Epithelial cell of proximal tubule (primary cell): ENCODE measurements at places on chromosomes 11 and 22. TPM values are rescaled to one million over a fixed set of nuclear protein-coding genes. Genes with fewer than 3 reads are reported as not detected.
A peak's percentile ranks its signal among the peaks of the same experiment; 100 is the strongest.

The HDHD5 gene
- 67.1 and 76.2 TPM in 2 replicates for total RNA-seq

The CDPF1 gene
- 7.0 and 10.3 TPM in 2 replicates for total RNA-seq

The ANGPTL5 gene
- total RNA-seq: not detected in 2 replicates

DNA sequence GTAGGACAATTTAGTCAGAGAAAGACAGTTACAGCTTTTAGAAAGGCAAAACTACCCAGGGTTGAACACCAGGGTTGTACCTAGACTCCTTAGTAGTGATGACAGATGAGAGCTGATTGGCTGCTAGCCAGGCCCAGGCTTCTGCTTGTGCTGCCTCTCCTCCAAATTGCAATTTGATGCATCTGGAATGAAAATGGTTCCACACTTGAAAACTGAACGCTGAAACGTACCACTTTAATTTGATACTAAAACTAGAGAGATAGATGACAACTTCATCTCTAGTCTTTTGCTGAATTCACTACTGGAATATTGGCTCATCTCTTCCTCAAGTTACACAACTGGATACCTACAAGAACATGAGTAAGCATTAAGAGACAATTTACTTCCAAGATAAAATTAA is 19.2 kb upstream of the FNBP4 start:
- DNase-seq: no peak

DNA sequence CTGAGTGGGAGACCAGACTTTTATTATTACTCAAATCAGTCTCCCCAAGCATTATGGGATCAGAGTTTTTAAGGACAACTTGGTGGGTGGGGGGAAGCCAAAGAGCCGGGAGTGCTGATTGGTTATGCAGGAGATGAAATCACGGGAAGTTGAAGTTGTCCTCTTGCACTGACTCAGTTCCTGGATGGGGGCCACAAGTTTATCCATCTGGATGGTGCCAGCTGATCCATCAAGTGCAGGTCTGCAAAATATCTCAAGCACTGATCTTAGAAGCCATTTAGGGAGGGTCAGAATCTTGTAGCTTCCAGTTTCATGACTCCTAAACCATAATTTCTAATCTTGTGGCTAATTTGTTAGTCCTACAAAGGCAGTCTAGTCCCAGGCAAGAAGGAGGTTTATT is 53.5 kb upstream of the LMO1 start:
- DNase-seq: no peak

- DNase-seq: no peak
Measured at GRCh38 chr22:22728382-22728781, 84.0 kb downstream of the GGTLC2 start.

- DNase-seq: no peak
Measured at GRCh38 chr11:57637626-57638004, 12.1 kb downstream of the YPEL4 start.

DNA sequence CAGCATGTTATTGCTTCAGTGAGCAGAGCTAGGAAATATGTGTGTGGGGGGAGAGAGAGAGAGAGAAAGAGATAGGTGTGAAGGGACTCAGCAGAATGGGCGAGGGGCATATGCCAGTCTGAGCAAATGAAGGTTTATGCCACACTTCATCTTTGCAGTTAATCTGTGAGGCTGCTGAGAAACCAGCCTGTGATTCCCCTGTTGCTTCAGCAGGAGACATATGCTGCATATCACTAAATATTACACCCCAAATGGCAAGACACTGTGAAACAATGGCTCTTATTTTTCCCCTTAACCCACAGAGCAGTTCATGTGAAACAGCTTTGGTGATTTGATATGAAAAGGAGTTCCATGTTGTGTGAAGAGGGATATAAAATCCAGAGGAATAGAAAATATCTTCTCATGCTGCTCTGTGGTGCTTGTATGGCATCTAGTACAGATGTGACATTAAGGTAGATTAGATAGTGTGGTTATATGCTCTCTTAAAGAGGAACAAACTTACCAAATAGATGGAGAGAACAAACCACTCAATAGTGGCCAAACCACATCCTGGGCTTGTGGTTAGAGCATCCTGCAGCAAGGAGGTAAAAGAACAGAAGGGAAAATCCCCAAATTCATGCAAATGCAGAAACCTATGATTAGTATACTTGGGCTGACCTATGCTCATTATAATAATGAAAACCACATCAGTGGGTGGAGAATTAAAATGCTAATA is 864.2 kb downstream of the FAM181B start:
- DNase-seq: no peak

DNA sequence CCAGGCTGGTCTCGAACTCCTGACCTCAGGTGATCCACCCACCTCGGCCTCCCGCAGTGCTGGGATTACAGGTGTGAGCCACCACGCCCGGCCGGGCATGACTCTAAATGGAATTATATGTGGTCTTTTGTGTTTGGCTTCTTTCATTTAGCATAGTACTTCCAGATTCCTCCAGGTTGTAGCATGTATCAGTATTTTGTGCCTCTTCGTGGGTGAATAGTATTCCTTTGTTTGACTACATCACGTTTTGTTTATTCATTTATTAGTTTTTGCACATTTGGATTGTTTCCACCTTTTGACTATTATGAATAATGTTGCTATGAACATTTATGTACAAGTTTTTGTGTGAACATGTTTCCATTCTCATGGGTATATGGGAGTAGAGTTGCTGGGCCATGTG is 24.4 kb downstream of the QSER1 start:
- no peak for DNase-seq

- no peak for DNase-seq
Measured at GRCh38 chr11:2156416-2157182, 4.4 kb downstream of the INS start.

DNA sequence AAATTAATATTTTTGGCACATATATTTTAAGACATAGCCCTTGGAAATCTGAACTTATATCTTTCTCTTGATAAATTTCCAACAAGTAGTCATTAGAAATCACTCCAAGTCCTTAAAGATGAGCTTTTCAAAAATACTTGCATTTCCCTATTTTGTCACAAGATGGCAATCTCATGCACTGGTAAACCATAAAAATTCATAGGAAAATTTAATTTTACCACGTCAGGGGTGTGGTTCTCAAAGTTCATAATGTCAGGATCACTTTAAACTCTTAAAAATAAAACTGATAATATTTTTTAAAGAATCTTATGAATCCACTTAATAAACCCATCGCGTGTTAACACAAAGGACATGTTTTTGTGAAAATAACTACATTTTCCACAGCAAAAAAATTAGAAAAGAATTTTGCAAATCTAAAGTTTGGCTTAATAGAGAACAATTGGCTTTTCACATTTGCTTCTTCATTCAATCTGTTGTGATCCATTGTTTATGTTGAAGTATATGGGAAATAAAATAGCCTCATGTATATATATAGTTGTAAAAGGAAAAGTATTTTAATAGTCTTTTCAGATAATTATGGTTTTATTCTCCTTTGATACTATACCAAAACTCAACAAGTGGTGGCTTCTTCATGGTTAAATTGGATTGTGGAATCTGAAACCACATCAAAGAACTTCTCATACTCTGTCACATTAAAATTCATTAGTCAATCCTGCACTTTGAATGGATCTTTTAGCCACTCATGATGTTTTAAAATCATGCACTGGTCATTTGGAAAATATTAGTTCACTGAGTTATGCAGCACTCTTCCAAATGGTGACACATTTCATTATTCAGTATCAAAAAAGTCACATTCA is 169.1 kb downstream of the CADM1 start:
- peak; percentile 7 for DNase-seq

GRCh38 chr11:80587906-80588305 is 1147.1 kb upstream of the TENM4 start:
- no peak for DNase-seq

- DNase-seq: no peak
Measured at GRCh38 chr22:49712195-49712791, 115.4 kb downstream of the BRD1 start.

GRCh38 chr11:11078344-11079086 is 220.7 kb upstream of the ZBED5 start:
- DNase-seq: no peak

- DNase-seq: peak; percentile 99
Measured at GRCh38 chr11:65487467-65488272, 11.2 kb upstream of the MALAT1 start.

DNA sequence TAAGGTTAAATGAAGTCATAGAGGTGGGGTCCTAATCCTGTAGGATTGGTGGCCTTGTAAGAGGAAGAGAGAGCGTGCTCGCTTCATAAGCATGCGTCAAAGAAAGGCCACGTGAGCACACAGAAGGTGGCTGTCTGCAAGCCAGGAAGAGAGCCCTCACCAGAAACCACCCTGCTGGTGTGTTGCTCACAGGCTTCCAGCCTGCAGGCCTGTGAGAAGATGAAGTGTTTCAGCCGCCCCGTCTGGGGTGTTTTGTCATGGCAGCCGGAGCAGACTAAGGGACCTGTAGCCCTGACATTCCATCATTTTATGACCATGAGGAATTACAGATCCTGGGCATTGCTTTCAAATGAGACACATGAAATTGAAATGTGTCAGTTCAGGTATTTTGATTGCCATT is 32.4 kb downstream of the AP2A2 start:
- DNase-seq: no peak

DNA sequence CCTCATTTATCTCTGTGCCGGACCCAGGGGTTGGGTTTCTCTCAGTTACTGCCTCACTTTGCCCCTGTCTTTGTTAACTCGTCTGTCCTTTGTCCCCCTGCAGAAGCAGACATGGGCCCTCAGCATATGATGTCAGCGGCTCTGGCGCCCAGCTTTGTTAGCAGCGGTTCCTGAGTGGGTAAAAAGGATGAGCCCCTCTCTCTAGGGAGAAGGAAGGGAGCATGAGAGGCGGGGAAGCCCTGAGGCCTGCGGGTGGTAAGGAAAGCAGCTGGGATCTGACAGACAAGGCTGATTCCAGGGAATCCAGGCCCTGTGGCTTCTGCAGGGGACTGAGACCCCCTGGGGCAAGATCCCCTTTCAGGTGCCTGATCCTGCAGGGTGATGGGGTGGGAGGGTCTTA is 51.7 kb downstream of the MCM5 start:
- DNase-seq: no peak
